ENCODE measurements at places on chromosomes 6 and 20.

- no peak for DNase-seq
These were observed 15.4 kb upstream of the MYLK2 start for GRCh38 chr20:31803552-31804291.

- no peak for DNase-seq
These were observed 18.3 kb downstream of the MRPS18A start for GRCh38 chr6:43669050-43669921.

- DNase-seq = peak; percentile 55
These were observed 90.0 kb downstream of the PRND start for GRCh38 chr20:4811661-4812181.

GRCh38 chr20:30610029-30610693 lies 647.3 kb upstream of the DEFB115 start:
- DNase-seq = no peak

GRCh38 chr20:4444404-4444803 lies 277.3 kb upstream of the PRND start:
- no peak for DNase-seq

DNA sequence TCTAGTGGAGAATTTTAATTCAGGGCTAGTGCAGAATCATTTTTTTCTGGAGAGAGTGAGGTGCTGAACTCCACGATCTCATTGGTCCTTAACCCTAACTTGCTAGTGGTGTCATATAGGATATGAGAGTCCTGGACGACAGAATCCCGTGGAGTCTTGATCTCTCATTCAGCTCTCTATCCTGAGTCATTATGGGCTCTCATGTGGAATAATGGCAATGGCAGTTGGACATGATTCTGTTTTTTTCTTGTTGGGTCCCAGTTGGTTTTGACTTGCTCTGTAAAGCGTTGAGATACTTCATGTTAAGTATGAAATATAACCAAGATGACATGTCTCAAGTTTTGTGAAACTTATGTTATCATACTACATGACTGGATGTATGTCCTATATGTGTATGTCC lies 6.3 kb upstream of the RNF144B start:
- DNase-seq = no peak

- peak; percentile 19 for DNase-seq
These were observed 68.5 kb downstream of the MAP3K5 start for GRCh38 chr6:136723780-136724179.

DNA sequence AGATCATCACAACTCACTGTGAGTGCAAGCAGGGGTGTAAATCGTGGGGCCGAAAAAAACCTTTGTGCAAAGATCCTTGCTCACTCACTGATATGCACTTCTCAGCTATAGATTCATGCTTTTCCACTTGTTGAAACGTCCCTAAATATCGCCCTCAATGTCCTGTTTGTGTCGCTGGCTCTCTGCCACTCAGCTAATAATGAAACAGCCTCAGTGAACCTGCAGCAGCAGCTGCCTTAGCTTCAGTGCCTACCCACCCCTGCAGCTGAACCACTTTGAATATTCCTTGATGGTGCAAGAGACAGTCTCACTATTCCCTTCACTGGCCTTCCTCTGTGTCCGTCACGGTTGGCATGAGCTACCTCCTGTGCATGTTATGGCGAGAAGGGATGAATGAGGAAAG lies 128.9 kb upstream of the NAA20 start:
- DNase-seq = no peak

GRCh38 chr6:33860706-33861474 lies 57.1 kb upstream of the MLN start:
- DNase-seq = no peak
